ENCODE measurements at places on chromosomes 7 and 10.
A peak's percentile ranks its signal among the peaks of the same experiment; 100 is the strongest.

GRCh38 chr10:73893426-73893825, 17.5 kb upstream of the PLAU start:
- DNase-seq = no peak

- no peak for DNase-seq
Observed at GRCh38 chr7:87580636-87581035, 20.0 kb downstream of the ABCB1 start.

GRCh38 chr10:16481052-16481728, 40.5 kb downstream of the C1QL3 start:
- no peak for DNase-seq

- no peak for DNase-seq
Observed at GRCh38 chr10:129914153-129914855, 49.8 kb downstream of the EBF3 start.

DNA sequence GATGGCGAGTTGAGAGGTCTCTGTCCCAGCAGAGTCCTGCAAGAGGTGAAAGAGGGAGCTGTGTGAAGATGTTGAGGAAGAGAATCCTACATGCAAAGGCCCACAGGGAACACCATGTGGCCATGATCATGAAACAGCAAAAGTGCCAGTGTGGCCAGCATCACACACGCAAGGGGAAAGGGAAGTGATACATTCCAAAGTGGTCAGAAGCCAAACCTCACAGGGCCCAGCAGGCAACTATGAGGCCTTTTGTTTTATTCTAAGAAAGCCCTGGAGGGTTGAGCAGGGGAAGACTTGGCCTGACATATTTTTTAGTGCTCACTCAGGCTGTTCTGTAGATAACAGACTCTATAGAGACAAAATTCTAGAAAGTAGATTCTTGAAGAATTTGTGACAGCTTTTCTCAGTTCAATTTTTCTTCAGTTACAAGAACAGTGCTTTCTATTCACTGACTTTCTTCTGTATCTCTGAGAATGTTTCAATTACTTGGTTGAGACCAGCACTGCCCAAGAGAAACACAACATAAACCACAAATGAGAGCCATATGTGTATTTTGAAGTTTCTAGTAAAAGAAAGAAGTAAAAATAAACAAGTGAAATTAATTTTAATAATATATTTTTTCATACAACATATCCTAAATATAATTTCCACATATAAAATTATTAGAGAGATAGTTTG, 82.3 kb downstream of the HTR7 start:
- peak; percentile 63 for DNase-seq

GRCh38 chr7:120867932-120868331, 10.0 kb upstream of the TSPAN12 start:
- DNase-seq = no peak

GRCh38 chr7:13992596-13992964, 3.1 kb upstream of the ETV1 start:
- no peak for DNase-seq

GRCh38 chr7:2040893-2041270, 191.9 kb downstream of the MAD1L1 start:
- no peak for DNase-seq

GRCh38 chr7:23012186-23012585, 1.7 kb downstream of the HYCC1 start:
- DNase-seq = no peak

- DNase-seq = no peak
Observed at GRCh38 chr10:86413046-86413728, 46.6 kb upstream of the GRID1 start.

DNA sequence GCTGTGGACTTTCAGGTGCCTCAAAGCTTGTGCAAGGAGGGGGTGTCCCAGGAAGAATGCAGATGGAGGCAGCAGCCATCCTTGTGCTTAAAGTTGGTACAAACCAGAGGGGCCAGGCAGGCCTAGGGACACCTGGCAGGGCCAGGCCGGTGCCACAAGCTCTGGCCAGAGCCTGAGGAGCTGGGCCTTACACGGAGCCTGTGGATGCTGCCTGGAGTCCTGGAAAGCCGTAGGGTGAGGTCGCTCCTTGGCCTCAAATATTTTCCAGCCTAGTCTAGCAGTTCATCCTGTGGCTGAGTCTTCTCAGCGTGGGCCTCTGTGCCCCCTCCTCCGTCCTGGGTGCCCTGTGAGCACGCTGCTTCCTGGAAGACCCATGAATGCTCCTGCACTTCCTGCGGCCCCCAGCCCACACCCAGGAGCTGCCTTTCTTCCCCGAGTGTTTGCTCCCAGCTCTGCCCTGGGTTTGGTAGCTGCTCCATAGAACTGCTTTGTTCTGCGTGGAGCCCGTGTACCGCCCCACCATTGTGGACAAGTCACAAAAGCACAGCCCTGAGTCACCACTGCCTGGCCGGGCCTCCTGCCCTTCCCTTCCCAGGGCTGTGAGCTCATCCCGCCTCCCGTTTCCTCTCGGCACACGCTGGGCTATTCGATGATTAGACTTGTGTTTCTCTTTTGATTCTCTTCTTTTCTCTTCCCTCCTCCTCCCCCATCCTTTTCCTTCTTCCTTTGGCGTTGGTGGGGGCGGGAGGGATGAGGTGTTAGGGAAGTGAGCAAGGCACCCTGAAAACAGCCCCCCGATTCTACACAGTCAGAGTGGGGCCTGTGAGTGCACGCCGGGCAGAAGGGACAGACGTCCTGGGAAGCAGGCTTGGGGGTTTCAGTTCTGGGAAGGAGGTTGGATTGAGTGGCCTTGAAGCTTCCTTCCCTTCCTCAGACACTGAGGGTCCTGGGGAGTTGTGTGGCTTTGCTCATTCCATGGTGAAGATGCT, 73.2 kb upstream of the SHH start:
- DNase-seq = no peak

DNA sequence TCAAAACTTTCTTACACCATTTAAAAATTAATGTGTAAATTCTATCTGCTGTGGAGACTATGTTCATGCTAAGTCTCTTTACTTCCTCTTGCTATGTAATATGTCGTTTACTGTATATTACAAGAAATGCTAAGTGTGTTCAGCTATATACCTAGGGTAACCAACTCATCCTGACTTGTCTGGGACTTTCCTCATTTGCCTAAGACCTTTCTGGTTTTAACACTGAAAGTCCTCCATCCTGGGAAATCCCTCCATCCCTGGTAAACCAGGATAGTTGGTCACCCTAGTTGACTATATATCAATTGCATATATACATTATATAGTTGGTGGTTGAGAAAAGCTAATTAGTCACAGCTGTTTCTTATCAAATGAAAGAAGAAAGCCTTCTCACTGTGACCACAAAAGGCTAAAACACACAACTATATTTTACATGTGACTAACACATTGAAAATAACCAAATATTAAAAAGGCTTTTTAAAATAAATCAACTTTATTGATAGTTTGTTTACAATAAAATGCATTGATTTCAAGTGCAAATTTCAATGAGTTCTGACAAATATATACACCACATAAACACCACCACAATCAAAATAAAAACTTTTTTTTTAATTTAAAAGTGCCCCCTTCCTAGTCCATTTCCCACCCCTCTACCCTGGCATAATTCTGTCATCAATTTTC, 167.7 kb upstream of the INHBA start:
- no peak for DNase-seq

GRCh38 chr10:59177031-59177797, 771 bp downstream of the PHYHIPL start:
- DNase-seq = peak; percentile 75

DNA sequence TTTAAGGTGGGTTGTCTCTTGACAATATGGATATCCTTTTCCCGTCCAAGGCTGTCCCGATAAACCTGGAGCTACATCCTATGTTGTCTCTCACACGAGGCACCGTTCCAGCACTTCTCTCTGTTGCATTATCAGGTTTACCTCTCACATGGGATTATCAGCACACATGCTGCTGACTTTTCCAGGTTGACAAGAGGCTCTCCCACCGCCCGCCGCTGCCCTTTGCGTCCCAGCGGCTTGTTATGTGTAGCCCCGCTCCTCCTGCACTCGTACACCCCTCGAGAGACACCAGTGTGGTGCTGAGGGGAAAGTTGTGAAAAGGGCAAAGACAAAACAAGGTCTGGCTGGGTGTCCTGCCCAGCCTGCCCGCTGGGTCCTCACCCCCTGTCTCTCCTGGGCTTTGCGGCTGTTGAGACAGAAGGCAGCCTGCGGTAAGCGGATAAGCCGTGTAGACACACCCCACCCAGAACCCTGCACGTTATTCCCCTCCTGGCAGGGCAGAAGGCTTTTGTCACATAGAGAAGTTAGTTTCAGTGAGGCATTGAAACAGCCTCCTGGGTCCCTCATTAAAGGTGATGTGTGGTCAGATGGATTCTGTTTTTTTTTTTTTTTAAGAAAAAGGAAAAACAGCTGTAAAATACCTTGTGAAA, 38.7 kb downstream of the UBE3C start:
- no peak for DNase-seq

DNA sequence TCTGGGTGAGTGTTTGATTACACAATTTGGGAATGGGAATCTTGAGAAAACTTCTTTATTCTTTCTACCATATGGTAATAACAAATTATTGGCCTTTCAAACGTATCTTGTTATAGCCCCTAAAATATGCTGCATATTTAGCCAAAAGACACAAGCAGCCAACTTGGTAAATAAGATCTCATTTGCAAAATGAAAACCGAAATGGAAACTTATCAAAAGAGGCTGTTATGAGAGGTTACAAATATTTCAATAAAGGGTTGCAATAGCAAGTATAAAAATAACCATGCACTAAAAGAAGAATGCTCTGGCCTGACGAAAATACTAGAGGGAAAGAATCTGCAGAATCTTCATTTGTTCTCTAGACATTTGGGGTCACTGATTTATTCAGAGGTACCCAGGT, 259.5 kb upstream of the LRRN3 start:
- DNase-seq = no peak

DNA sequence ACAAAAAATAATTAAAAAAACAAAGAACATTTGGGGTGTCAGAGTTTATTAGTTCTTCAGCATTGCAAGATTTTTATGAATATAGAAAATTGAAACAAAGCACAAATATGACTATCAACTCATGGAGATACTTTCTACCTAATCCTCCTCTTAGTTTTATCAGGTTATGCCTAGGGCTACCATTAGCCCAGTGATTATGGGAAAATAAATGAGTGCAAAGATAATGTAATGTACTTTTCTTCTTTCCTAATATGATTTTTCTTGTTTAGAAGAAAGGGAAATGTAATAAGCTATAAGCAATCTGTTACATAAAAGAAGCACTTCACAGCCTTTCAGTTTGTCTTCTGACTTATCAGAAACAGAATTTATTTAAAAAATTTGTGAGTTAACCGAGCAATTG, 676.8 kb downstream of the SORCS1 start:
- DNase-seq = no peak

- DNase-seq = no peak
Observed at GRCh38 chr7:132790104-132790503, 213.8 kb upstream of the PLXNA4 start.

DNA sequence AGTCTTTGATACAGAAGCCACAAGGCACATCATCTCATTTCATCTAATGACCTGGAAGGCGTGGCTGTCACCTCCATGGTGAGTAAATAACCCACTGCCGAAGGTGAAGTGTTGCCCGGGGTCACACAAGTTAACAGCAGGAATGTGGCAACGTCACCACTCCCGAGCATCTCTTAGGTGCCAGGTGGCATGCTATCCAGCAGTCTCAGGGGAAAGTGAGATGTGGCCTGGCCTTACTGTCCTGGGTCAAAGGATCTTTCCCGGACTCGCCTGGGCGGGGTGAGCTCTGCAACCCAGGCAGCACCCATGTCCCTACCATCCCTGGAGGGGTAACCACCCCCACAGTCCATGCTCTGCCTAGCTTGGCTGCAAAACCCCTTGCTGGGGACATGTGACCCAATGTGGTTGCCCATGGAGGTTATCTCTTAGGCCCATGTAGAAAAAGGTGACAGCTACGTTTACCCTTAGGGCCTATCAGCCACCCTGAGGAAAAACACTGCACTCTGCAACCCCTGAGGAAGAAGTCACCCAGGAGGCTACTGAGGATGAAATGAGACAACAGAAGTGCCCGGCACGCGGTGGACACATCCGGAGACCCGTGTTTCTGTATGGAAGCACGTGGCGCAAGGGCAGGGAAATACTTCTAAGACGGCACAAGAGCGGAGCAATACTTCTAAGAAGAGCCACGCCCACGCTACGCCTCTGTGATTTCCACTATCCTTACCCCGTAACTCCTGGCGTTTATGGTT, 52.0 kb downstream of the BAIAP2L1 start:
- no peak for DNase-seq

DNA sequence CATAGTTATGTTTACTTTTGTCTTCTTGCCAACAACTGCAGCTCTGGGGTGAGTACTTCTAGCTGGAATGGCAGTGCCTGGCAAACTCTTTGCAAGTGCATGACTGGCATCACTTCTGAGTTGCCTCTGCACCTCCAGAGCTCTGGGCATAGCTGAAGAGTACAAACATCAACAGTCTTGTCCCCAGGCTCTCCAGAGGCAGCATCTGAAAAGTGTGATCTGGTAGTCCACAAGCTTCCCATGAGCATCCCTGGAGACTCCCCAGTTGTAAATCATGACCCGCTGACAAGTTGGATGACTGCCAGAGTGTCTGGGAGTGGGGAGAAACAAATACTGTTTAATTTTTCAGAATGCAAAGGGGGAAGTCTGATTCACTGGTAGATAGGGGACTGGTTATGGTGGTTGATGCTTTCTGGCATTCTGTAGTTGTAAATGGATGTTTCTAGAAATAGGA, 138.9 kb upstream of the CDK13 start:
- DNase-seq = no peak

DNA sequence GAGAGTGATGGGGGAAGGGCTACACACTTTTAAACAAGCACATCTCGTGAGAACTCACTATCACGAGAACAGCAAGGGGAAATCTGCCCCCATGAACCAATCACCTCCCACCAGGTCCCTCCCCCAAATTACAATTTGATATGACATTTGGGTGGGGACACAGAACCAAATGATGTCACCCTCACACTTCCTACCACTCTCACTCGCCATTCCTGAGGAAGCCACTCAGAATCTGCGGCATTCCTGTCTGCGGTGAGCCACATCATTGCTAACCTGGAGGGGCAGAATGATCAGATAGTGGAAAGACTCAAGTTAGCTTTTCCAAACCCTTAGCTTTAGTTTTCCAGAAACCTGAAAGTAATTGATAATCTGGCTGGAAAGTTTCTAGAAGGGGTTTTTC, 66.9 kb downstream of the MYO3A start:
- no peak for DNase-seq

- no peak for DNase-seq
Observed at GRCh38 chr7:78359836-78360235, 561.3 kb downstream of the PHTF2 start.

DNA sequence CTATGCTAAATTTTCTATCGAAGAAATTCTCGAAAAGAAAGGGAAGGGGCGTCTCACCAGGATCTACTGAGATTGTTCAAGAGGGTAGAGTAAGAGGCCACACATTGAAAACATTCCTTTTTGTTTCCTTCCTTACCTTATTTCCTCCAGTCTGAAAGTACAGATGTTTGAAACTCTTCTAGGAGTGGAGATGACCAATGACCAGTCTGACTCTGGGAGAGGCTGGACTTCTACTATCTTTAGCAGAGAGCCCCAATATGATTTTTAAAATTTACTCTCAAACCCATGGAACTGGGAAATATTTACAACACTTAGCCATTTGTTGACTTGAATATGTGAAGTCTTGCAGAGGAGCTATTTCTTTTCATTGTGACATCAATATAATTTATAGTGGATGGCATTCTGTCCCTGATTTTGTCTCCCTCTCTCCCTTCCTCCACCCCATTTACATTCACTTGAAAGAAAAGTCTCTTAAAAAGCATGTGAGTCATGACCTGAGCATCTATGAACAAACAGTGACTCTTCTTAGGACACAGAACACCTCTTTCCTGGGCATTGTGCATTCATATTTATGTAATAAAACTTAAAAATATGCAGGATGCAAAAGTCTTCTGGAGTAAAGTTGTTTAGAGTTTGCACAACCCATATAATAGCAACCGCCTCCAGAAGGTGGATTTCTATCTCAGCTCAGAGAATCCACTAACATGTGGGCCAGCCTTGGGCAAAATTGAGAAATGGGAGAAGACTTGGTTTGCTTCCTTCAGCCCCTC, 31.2 kb upstream of the BMPER start:
- DNase-seq = no peak
